ENCODE measurements at places on chromosomes 5 and 9.

DNA sequence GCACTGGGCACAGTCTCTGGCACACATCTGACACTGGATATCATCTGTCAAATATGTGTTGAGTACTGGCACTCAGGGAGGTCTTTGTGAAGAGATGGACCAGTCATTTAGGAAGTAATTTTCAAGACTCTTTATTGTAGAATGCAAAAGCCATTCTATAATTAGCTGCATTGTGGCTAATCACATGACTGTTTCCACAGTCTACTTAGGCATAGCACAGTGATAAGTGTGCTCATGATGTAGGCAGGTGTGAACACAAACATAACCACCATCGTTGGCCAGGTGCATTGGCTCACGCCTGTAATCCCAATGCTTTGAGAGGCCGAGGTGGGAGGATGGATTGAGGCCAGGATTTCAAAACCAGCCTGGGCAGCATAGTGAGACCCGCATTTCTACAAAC, 62.2 kb downstream of the CFAP77 start:
- DNase-seq: no peak

DNA sequence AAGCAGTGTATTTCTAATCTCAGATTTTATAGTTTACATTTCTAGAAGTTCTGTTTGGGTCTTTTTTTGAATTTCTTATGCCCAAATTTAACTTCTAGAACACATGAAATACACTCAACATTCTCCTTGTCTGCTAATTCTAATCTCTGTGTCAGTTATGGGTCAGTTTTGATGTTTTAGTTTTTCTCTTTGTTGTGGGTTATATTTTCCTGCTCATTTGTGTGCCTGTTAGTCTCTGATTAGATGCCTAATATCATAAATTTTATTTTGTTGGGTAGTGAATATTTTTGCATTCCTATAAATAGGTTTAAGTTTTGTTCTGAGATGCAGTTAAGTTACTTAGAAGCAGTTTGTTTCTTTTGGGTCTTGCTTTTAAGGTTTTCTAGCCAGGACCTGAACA, 12.4 kb downstream of the LCP2 start:
- DNase-seq: no peak

GRCh38 chr9:120692901-120693699, 21.2 kb downstream of the MEGF9 start:
- no peak for DNase-seq

GRCh38 chr5:110977915-110978314, 93.6 kb upstream of the TSLP start:
- DNase-seq: no peak

DNA sequence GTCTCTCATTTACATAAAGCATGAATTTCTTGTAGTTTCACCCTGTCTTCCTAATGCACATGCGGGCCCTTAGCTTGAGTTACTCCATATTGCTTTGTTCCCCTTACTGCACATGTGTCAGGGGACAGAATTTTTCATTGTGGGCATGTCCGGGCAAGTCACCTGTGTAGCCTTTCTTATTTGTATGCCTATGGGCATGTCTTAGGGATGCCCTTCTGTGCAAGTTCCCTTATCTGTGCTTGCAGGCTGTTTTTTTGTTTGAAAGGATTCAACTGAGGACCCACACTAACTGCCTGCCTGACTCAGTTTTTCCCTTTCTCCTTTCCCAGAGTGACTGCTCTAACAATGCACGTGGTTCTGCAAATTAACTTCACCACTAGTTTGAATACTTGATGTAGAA, 161.7 kb downstream of the YTHDC2 start:
- DNase-seq: no peak

GRCh38 chr5:69011910-69012309, 81.9 kb upstream of the SLC30A5 start:
- DNase-seq: no peak

DNA sequence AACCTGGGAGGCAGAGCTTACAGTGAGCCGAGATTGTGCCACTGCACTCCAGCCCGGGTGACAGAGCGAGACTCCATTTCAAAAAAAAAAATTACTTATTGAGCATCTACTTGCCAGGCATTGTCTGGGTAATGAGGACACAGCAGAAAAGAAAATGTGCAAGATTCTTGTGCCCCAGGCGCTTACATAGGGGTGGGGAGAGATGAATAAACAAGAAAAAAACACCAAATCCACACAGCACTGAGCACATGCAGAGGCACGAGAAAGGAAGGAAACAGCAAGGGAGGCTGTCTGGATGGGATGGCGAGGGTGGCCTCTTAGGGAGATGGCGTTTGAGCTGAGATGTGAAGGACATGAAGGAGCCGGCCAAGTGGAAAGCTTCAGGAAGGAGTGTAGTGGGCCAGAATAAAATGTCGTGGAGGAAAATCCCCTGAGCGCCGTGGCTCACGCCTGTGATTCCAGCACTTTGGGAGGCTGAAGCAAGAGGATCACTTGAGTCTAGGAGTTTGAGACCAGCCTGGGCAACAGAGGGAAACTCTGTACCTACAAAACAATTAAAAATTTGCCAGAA, 13.9 kb downstream of the DYNC2I2 start:
- no peak for DNase-seq
